ENCODE measurements at places on chromosomes 1 and 21.

DNA sequence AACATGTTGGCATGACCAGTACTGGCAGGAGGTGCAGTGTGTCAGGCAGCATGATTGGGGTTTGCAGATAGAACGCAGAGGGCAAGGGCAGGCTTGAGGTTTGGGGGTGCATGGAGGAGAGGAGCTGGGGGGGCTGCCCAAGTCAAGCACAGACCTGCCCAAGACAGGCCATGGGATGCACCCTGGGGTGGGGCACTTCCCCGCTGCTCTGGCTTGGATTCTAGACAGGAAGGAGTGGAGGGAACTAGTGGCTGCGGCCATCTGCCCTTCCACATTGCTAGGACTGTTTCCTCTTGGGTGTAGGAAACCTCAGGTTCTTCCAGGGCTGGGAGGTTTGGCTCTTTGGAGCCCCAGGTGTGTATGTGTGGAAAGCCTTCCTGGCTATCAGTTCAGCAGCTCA lies 3.0 kb downstream of the PDXK start:
- DNase-seq = no peak

GRCh38 chr1:30478283-30478682 lies 245.1 kb downstream of the MATN1 start:
- DNase-seq = no peak

GRCh38 chr1:46444466-46444865 lies 45.2 kb upstream of the DMBX1 start:
- no peak for DNase-seq

DNA sequence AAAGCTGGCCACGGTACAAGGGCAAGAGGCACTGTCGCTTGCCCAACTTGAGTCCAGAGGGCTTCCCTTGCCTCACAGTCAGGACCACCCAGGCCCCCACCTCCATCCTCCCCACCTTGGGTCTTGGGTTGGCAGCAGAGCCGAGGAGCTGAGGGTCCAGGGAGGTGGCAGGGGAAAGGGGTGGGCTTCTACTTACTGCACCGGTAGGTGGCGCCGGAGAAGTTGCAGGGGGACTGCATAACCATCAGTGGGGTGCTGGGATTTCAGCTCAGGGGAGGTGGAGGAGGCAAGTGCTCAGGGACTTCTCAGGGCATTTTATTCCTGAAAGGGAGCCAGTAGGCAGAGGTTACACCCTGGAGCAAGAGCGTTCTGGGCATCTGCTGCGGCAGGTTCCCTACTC lies 44.0 kb downstream of the TRIM62 start:
- peak; percentile 81 for DNase-seq

- DNase-seq = no peak
Measured at GRCh38 chr1:110002695-110003094, 18.1 kb downstream of the AHCYL1 start.

GRCh38 chr1:3053986-3054385 lies 15.0 kb upstream of the PRDM16 start:
- DNase-seq = no peak

Data from WERI-Rb-1 (cell line).